Stimulated activated CD8-positive, alpha-beta memory T cell treated with anti-CD3 and anti-CD28 coated beads, Interleukin-12 subunit alpha, Interleukin-12 subunit beta, amount 100 ng/mL, for 4 hours (primary cell): ENCODE measurements at places on chromosomes 1 and 21.

GRCh38 chr1:106912131-106912530 is 144.3 kb upstream of the PRMT6 start:
- no peak for DNase-seq

DNA sequence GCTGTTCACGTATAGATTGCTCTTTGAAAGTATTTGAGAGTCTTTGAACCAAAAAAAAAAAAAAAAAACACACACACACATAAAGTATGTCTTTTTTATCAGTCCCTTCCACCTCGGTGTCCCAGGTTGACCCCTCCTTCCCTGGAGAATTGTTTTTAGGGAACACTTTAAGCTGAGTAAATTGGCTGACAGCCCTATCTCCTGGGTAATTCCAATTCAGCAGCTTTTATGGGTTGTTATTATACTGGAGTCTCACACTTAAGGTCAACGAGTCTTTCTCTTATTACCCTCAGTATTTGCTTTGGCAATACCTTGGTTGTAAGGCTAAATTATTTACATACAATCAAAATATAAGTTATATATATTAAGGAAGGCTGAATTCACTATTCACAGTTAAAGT is 69.4 kb downstream of the SLC30A10 start:
- DNase-seq = no peak

DNA sequence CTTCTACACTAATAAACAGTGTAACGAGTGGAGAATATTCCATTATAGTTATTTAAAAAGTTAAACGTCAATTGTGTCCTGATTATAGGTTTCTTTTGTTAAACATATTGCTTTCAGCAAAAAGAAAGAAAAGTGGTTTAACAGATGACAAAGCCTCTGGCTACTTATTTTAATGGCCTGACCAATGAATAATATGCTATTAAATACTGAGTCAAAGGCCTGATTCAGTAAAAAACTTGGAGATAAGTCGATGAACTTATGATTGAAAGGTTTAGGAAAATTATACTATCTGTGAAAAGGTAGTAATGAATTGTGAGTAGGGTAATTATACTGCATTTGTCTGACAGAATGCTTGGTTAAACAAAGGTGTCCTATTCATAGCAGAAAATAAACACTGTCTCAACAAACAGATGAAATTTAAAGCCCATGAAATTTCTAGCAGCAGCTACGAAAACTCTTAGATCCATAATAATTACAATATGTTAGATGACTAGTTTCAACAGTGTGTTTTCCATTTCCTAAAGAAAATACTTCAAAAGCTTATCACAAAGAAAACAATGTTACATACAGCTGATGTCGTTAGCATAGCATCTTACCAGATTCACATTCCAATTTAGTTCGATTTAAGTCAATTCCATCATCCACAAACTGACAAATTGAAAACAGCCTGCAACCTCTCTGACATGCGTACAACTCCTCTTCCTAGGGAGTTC is 6.2 kb downstream of the TMEM59 start:
- DNase-seq = no peak

DNA sequence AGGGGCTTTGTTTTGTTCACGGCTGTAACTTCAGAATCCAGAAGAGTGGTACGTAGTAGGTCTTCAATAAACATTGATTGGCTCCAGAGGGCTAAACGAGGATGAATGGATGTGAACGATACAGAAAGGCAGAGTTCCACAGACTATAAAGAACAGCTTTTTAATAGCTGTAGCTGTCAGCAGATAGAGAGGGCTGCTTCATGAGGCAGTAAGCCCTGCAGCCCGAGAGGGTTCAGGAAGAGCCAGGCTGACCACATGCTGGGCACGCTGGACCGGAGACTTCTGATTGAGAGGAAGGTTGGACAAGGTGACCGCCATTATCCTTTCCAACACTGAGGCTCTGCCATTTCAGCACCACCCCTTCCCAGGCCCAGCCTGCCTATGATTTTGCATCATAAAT is 45.3 kb downstream of the KIRREL1 start:
- no peak for DNase-seq

DNA sequence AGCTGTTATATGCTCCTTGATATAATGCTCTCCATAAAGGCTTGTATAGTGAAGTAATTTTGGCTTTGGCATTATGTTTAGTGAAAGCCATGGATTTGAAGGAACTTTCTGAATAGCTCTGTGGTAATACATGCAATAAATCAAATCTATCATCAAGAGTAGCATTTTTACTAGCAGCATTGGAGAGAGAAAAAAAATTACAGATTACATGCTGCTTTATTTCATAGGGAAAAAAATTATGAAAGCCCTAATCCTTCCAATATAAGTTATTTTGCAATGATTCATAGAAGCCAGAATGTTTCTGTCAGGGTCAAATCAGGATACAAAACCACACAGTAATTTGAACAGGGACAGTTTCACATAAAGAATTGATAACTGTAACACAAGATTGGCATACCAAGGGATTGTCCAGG is 250.0 kb downstream of the SPATA17 start:
- DNase-seq = no peak

DNA sequence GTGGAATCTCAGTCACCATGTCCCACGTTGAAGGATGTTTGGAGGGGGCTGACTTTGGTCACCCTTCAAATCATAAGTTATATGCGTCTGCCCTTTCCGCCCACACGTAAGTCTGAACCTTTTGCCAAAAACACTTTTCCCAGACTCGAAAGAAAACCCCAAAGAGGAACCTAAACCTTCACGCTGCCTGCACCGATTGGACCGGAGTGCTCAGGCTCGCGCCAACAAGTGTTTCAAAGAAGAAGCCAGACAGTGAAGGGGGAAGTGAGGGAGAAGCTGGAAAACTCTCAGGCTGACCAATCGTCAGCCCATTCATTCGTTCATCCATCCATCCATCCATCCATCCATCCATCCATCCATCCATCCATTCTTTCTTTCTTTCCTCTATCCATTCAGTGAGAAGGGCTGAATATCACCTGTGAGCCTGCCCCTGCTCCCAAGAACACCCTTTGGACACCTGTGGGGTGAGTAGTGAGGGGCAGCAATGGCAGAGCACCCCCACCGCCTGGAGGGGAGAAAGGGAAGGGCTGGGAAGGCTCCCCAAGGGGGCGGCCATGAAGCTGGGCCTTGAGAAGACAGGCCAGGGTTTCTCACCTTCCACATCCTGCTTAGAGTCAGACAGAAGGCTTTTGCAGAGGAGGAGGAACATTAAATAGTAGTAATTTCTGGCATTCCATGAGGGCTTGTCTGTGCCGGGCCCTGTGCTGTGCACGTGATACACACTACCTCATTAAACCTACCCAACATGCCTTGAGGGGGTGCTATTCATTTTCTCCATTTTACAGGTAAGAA is 27.1 kb upstream of the RUNX3 start:
- DNase-seq = no peak
